Stimulated activated CD4-positive, alpha-beta T cell treated with anti-CD3 and anti-CD28 coated beads, TNF-alpha, amount 100 ng/mL, for 4 hours (primary cell): ENCODE measurements at places on chromosomes 13 and 19.

DNA sequence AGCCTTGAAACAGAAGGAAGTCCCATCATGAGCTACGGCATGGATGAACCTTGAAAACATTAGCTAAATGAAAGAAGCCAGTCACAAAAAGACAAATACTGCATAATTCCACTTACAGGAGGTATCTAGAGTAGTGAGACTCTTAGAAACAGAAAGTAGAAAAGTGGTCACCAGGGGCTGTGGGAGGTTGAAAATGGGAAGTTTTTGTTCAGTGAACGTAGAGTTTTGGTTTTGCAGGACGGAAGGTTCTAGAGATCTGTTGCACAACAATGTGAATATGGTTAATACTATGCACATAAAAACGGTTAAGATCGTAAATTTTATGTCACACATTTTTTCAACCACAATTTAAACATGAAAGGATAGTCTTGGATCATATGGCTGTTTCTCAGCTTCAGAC, 11.9 kb upstream of the SLC10A2 start:
- no peak for DNase-seq

GRCh38 chr13:82947683-82948082, 934.6 kb downstream of the SLITRK1 start:
- no peak for DNase-seq

DNA sequence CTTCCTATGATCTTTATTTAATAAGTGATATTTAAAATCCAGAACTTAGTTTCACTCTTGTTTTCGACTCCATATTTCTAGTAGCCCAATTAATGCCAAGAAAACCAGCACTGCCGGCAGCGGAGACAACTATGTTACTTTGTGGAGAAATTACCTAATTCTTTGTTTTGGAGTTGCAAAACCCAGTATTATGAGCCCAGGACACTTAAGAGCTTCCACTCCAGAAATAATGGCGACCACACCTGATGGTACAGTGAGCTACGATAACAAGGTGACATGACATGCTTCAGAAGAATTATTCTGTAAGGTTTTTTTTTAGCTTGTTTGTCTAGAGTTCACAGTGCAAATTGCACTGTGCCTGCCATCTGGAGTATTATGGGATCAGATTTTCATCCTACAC, 136.4 kb downstream of the ZAR1L start:
- DNase-seq, result no peak

DNA sequence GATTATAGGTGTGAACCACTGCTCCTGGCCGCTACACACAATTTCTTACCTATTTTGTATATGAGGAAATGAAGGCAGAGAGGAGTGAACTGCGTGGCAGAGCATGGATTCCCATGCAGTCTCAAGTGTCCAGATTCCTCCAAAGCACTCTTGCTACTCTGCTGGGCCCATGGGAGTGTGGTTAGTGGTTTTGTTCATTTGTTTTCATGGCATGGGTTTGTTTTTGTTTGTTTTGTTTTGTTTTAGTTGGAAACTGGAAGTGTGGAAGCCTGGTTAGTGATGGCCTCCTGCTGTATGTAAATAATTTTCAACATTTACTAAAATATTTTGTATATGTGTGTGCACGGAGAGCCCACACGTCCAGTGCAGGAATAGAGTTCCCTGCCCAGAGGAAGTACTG, 61.3 kb upstream of the LRCH1 start:
- no peak for DNase-seq

- no peak for DNase-seq
These were observed 18.5 kb upstream of the ATP11A start for GRCh38 chr13:112671359-112671758.

DNA sequence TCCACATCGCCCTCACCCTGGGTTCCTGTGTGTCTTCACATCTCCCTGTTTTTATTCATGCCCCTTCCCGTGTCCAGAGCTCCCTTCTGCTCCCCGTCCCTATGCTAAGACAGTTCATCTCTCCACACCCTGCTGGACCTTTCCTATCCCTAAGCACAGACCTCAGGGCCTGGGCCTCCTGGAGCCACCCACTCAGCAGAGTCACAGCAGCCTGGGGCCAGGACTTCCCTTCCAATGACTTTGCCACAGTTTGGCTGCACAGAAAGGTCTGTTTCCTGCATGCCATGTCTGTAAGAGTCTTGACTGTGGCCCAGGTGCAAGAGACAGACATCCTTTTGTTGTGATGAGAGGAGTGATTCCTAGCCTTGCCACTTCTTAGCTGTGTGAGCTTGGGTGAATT, 470.7 kb downstream of the TSHZ3 start:
- DNase-seq, result no peak

GRCh38 chr19:5705552-5705951, 14.4 kb downstream of the LONP1 start:
- DNase-seq, result no peak

- DNase-seq, result no peak
These were observed 2.2 kb upstream of the KCNC3 start for GRCh38 chr19:50331221-50331993.

DNA sequence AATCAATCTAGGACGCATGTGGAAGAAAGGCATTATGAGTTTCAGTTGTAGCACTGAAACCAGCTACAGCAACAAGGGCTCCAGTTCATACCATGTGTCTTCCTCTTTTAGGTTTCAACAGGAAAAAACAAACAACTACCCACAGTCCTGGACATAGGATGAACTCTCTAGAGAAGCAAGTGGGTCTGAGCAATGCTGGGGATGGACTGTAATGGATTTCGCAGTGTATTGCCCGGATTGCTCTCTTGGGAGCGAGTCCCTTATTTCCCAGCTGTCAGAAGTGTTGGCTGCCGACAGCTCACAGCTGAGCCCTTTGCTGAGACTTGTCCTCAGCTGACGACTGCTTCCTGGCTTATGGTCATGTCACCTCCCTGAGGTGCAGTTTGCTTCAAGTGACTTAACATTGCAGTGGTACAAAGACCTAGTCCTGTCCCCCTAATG, 12.1 kb upstream of the MYCBP2 start:
- DNase-seq, result no peak

GRCh38 chr13:76622315-76623040, 263.7 kb downstream of the KCTD12 start:
- DNase-seq, result no peak

GRCh38 chr13:23871616-23872220, 17.5 kb downstream of the MIPEP start:
- DNase-seq, result no peak

GRCh38 chr13:114065141-114065925, 67.1 kb downstream of the RASA3 start:
- peak; percentile 62 for DNase-seq

DNA sequence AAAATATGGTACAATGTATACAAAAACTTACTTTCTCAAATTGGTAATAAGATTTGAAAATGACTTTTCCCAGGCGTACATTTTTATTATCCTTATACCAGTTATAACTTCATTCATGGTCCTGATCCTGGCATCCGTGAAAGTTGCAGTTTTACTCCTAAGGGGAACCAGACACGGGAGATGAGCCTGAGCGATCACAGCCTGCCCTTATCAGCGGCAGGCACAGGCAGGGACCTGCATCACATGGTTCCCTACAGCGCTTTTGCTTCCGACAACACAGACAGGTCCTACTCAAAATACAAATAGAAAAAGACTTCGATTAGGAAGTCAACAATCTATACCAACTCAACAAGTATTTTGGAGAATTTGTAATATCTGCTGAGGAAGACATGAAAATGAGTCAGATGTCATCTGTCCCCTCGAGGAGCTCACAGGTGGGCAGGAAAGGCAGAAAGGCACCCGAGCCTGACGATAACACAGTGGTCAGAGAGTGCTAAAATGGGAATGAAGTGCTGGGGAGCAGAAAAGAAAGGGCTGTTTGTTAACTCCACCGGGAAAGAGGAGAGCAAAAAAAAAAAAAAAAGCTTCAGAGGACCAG, 93.4 kb downstream of the ABCC4 start:
- DNase-seq, result no peak

DNA sequence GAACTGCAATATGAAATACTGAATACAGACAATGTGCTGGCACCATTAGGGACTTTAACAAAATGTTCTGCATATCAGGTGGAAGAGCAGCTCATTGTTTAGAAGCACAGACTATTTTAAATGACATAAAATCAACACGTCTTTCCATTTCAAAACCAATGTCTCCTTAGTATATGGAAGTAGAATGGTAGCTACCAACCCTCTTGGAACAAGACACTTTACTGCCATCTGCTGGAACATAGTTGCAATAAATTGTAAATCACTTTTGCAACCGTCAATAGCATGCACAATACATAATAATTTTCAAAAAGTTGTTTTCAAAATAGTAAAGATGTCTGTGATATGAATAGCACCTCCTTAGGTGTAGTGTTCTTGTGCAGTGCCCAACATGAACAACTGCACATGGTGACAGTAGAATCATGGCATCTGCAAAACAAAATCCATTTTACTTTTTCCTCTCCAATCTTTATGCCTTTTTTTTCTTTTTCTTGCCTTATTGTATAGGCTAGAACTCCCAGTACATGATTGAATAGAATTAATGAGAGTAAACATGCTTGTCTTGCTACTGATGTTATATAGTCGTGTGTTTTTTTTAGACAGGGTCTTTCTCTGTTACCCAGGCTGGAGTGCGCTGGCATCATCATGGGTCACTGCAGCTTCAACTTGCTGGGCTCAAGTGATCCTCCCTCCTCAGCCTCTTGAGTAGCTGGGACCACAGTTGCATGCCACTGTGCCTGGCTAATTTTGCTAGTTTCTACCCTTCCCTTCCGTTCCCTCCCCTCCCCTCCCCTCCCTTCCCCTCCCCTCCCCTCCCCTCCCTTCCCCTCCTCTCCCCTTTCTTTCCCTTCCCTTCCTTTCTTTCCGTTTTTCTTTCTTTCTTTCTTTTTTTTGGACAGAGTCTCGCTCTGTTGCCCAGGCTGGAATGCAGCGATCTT, 7.8 kb upstream of the LYPD5 start:
- DNase-seq, result no peak

- no peak for DNase-seq
These were observed 426 bp downstream of the KLC3 start for GRCh38 chr19:45340899-45341453.

- no peak for DNase-seq
These were observed 36.1 kb downstream of the OLFM4 start for GRCh38 chr13:53064731-53065130.
